COR-L47 (cell line): ENCODE measurements at places on chromosomes 13 and 19.

DNA sequence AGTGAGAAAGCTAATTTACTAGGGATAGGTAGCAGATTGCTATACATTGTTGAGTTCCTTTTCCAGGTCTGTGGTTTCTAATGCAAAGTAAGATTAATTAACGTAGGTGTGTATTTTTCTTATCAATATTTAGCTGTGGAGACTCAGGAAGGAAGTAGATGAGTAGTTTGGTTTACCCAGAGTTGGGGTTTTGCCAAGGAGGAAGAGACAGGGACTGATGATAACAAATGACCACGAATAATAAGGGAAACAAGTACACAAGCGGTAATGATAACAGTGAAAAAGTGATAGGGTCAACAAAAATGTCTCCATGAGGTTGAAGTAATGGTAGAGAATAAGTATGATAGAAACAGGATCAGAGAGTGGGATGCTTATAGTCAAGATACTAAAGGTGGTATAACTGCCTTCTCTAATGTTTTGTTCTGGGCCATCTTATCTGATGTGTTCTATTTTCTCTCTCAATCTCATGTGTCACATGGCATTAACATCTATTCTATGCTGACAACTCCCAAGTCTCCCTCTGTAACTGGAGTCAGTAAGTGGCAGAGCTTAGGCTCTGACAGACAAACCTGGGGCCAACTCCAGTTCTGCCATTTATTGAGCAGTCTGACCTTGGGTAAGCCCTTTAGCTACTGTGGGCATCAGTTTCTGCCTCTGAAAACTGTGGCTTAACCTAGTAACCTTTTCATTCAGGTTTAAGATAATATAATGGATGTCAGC, 8.8 kb downstream of the OBI1 start:
- DNase-seq, result no peak

DNA sequence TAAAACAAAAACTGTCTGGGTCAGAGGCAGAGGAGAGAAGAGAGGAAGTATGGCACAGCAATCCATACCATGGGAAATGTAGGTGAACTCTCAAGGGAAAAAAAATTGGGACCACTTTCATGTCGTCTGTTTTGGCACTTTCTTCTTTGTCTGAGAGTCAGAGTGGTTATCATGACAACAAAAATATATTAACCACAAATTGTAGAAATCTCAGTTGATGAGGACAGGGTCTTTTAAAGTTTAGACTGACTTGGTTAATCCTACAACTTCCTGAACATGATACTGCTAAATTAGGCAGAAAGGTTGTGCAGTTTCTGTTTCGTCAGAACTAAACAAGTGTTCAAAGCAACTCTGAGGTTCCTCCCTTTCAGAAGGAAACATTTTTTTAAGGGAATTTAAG, 15.2 kb downstream of the KLF5 start:
- no peak for DNase-seq

DNA sequence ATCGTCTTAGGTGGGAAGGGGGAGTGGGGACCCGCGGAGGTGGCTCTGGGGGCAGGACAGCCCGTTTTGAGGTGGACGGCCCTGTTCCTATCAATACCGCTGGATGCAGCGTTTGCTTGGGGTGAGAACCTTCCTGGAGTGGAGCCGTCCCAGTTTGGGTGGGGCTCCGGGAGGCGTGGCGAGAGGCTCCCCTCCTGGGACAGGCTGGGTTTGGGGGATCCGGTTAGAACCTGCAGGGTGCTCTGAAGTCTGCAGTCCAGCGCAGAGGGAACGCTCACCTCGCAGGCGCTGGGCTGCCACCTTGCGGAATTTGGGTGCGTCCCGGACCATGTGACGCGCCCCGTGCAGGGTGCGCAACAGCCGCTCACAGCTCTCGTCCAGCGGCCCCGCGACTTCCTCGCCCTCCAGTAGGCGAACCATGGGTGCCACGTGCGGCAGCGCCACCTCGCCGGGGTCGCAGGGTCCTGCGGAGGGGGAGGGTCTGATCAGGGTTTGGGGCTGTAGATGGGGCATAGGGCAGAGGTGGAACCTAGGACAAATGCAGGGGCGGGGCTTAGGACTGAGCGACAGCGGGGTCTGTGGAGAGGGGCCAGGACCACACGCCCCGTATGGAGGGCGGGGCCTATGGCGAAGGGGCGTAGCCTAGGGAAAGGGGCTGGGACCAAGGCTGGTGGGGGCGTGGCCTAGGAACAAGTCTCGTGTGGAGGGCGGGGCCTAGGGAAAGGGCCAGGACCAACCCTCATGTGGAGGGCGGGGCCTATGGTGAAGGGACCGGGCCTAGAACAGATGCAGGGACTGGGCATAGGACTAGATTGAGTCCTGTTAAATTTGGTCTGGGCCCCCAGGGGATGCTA, 13.8 kb downstream of the SH2D3A start:
- no peak for DNase-seq

GRCh38 chr13:99055281-99055680, 77.4 kb upstream of the DOCK9 start:
- DNase-seq, result no peak

- DNase-seq, result no peak
These were observed 787.4 kb downstream of the DACH1 start for GRCh38 chr13:71079638-71080037.

DNA sequence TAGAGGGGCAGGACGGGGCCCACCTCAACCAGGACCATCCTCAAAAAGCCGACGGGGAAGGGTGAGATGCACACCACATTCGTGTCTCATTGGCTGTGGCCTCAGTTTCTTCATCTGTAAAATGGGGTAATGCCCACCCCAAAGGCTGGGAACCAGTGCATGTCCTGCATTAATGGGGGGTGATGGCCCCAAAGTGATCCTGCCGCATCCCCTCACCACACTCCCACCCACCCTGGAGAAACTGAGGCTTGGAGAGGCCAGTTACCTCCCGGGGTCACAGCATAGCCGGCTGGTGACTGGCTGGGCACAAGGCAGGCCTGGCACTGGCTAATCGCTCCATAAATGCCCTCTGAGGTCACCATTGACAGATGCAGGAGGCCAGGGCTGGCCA, 640 bp upstream of the MIDN start:
- no peak for DNase-seq

DNA sequence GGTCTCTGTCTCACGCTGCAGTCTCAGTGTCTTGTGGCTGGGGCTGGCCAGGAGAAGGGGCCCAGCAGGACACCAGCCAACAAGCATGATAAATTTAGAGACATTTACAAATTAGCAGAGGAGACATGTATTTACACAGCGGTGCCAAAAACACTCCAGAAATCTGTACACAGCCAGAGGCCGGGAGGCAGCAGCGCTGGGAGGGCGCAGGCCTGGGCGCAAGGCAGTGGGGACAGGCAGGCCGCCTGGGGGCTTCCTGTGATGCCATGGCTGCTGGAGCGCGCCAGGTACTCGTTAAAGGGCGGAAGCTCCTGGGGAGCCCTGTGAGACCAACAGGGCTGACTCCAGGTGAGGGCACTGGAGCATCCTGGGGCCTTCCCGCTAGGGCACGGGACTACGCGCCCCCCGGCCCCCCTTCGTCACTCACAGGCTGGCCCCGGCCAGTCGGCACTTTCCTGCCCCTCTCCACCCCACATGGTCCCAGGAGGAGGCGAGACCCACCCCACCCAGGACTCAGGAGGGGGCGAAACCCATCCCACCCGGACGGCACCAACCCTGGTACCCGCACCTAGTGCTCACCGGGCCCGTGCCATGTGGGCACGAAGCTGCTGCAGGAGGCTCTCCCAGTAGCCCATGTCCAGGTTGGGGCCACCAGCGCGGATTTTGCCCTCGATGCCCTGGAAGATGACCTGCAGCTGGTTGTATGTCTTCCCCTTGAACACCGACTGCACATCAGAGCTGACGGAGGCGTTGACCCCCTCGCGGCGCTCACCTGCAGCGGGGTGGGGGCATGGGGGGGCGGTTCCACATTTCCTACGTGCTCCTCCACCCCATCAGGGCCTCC, 7.4 kb upstream of the TBXA2R start:
- DNase-seq, result peak; percentile 88

GRCh38 chr13:51734786-51735185, 69.2 kb downstream of the DHRS12 start:
- no peak for DNase-seq

DNA sequence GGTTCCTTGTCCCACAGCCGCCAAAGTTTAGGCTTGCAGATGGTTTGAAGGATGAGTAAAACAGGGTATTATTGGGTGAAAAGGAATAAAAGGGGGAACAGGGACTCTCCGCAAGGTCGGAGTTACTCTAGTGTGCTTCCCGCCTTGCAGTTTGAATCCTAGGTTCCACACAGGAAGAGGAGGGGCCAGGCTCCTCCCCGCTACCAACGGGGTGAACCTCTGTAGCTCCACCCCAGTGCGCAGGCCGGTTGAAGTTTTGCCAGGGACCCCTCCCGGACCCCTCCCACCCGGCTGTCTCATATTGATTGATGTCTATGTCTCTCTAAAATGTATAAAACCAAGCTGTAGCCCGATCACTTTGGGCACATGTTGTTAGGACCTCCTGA, 11.6 kb upstream of the GTF2F2 start:
- no peak for DNase-seq

GRCh38 chr19:35459414-35460082, 11.5 kb downstream of the FFAR2 start:
- DNase-seq, result no peak

DNA sequence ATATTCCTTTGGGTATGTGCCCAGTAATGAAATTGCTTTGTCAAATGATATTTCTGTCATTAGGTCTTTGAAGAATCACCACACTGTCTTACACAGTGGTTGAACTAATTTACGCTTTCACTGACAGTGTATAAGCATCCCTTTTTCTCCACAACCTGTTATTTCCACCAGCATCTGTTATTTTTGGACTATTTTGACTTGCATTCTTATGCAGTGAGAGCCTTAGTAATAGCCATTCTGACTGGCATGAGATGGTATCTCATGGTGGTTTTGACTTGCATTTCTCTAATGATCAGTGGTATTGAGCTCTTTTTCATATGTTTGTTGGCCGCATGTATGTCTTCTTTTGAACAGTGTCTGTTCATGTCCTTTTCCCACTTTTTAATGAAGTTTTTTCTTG, 92.0 kb upstream of the SPATA13 start:
- DNase-seq, result no peak

DNA sequence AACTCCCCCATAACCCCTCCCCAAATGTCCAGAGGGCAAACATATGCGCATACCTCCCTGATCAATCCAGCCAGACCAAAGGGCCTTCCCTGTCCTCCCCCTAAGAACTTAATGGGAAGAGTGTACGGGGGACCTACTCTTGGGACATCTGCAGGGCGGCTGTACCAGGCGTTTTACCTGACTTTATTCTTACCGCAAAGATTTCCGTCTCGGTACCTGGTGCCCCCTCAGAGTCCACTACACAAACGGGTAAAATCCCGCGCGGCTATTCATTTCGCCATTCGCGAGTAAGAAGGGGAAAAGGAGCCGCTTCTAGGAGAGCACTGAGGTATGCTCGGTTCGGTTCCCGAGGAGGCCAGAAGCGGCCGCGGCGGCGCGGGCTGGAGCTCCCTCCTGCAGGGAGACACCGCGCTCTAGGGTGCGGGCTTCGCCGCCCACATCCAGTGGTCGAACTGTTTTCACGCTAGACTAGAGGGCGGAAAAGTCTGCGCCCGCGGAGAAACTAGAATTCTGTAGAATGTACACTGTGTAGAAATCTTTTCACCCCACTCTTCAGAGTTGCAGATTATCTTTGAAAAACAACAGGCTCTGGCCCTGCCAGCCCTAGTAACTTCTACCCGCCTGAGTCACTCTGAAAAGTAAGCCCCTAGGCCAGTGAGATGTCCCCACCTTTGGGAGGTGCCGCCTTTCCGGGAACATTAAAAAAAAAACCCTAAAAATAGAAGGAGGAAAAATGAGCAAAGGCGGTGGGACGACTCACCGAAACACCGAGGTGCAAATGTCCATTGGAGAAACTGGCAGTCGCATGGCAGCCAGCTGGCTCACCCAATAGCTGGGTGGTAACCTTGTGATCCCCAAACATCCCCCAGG, 3.8 kb upstream of the TSHZ3 start:
- no peak for DNase-seq

- no peak for DNase-seq
These were observed 431.1 kb downstream of the EFNB2 start for GRCh38 chr13:106104281-106104901.

DNA sequence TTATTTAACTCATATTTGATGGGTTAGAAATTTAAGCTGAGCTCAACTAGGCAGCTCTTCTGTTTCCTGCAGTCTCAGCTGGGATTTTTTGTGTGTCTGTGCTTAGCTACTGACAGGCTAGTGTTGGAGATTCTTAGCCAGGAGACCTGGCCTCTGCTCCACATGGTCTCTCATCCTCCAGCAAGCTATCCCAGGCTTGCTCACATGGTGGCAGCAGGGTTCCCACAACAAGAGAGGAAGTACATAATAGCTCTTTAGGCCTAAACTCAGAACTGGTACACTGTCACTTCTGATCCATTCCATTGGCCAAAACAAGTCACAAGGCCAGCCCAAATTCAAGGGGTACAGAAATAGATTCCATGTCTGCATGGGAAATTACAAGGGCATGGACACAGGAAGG, 406.2 kb downstream of the SUCLA2 start:
- DNase-seq, result no peak

GRCh38 chr13:113114511-113115362, 7.9 kb upstream of the F10 start:
- no peak for DNase-seq

DNA sequence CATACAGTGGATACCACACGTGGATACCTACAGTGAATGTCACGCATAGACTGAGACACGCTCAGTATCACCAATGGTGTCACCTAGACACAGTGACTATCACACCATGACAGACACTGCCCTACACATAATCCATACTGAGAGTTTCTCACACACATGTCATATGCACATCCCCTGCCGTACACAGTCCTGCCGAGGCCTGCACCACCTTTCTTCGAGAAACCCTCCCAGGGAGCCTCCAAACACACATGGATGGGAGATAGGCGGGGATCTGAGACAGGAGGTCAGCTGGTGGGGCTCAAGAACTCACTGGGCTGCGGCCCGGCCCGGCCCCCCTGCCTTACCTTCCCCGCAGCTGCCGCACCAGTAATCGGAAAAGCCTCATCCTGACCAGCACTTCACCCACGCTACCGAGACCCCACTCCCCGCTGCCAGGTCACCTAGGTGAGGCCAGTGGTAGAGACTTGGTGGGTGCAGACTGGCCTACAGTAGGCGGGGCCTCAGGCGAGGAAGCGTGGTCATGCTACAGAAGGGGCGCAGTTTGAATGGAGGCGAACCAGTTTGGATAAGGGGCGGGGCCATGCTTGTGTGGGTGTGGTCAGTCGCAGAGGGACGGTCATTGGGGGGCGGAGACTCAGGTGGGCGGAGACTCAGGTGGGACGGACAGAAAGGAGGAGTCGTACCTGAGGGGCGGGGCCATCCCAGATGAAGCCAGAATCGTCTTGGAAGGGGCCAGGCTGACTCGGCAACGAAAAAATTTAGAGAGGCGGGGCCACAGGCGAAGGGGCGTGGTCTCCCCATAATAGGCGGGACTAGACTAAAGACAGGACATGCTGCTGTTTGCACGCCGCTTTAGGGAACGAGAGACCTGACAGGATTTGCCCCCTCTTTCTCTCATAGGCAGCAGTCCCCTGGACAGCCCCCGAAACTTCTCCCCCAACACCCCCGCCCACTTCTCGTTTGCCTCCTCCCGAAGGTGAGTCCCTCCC, 2.1 kb downstream of the MAST1 start:
- DNase-seq, result peak; percentile 32

- no peak for DNase-seq
These were observed 3.7 kb upstream of the SBK2 start for GRCh38 chr19:55540619-55541018.

- no peak for DNase-seq
These were observed 181.5 kb downstream of the USP12 start for GRCh38 chr13:26989957-26990713.
